ENCODE measurements at places on chromosomes 4 and X. TPM values are rescaled to one million over a fixed set of nuclear protein-coding genes. Genes with fewer than 3 reads are reported as not detected.

DNA sequence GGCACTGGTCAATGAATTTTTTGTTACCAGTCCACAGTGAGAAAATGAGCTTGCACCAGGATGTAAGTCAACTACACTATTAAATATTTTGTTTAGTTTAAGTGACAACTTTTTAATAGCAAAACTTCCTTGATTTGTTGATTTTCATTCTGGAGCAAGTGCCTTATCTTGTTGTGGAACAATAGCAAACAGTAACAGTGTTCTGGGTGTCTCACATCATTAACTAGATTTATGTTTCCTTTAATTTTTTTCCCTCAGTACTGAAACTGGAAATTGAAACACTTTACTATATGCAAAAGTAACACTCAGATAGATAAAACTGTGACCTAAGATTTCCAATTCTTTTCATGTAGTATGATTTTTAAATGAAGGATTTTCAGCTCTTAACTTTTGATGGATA is 80.1 kb downstream of the GALNT7 start:
- no peaks in the 10 kb centered on the region for H3K36me3 ChIP-seq
- no peak overlapping the region for H3K27ac ChIP-seq
- no peak overlapping the region for H3K4me3 ChIP-seq
- no peaks in the 10 kb centered on the region for H3K4me1 ChIP-seq
- DNase-seq: no peak
- no peaks in the 10 kb centered on the region for H3K27me3 ChIP-seq

GRCh38 chr4:73479323-73479722 is 2.2 kb upstream of the AFM start:
- H3K4me1 ChIP-seq: no peaks in the 10 kb centered on the region
- H3K36me3 ChIP-seq: no peaks in the 10 kb centered on the region
- DNase-seq: no peak
- H3K27me3 ChIP-seq: no peaks in the 10 kb centered on the region
- no peak overlapping the region for H3K4me3 ChIP-seq
- no peak overlapping the region for H3K27ac ChIP-seq

DNA sequence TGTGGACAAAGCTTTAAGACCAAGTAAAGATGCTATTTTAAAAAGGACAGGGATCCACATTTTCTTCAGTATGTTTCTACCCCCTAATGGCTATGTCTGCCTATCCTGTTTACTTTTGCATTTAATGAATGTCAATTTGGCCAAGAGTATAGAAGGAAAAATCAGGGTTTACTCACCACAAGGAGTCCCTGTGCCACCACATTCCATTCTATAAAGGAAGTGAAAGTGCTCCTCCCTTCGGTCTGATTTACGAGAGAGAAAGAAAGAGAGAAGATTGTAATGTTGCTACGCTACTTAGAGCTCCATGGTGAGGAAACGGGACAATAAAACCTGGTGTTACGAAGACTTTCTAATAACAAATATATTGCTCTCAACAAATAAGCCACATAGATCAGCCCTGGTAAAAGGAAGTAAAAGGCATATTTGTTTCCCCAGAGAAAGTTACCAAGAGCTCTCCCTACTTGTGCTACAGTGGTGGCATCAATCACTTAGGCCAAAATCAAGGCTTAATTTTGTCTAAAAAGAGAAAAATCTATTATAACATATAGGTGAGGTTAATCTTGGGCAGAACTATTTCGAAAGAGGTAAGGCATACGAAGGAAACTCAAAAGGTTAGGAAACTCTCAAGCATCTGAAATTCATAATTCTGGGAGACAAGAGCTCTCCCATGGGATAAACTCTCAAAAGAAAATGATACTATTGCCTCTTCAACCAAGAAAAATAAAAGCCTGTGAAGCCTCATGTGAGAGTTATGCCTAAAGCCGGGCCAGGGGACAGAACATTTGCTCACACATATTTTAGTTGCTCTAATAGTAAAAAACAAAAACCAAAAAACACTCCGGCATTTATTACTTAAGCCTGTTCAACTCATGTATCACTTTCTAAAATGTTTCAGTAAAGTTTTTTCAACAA is 29.5 kb downstream of the TAPT1 start:
- no peak for DNase-seq
- no peaks in the 10 kb centered on the region for H3K27me3 ChIP-seq
- H3K4me3 ChIP-seq: peak overlapping the region; percentile 84
- H3K27ac ChIP-seq: no peak overlapping the region
- no peaks in the 10 kb centered on the region for H3K4me1 ChIP-seq
- H3K36me3 ChIP-seq: no peaks in the 10 kb centered on the region

- DNase-seq: no peak
- H3K27ac ChIP-seq: no peak overlapping the region
- H3K4me3 ChIP-seq: no peak overlapping the region
- H3K27me3 ChIP-seq: no peaks in the 10 kb centered on the region
- no peaks in the 10 kb centered on the region for H3K36me3 ChIP-seq
- no peaks in the 10 kb centered on the region for H3K4me1 ChIP-seq
Measured at GRCh38 chr4:7937006-7937405, 2.7 kb downstream of the AFAP1 start.

- no peaks in the 10 kb centered on the region for H3K4me1 ChIP-seq
- no peak for DNase-seq
- H3K27ac ChIP-seq: no peak overlapping the region
- no peaks in the 10 kb centered on the region for H3K27me3 ChIP-seq
- no peak overlapping the region for H3K4me3 ChIP-seq
Measured at GRCh38 chr4:159384632-159385031, 281.8 kb downstream of the RAPGEF2 start.

DNA sequence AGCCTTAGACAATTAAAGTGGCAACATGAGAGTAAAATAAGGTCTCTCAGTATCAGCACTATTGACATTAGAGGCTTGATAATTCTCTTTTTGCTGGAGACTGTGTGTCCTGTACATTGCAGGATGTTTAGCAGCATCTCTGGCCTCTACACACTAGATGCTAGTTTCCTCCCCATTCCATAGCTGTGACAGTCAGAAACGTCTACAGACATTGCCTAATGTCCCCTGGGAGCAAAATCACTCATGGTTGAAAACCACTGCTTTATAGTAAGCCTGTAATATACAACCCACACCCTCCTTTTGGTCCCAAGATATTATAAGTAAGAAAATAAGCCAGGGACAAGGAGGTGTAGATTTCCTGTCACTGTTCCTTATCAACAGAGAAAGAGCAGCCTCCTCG is 166.0 kb downstream of the FRMPD4 start:
- no peaks in the 10 kb centered on the region for H3K4me1 ChIP-seq
- no peak overlapping the region for H3K4me3 ChIP-seq
- H3K27ac ChIP-seq: no peak overlapping the region
- H3K36me3 ChIP-seq: no peaks in the 10 kb centered on the region
- no peak for DNase-seq

DNA sequence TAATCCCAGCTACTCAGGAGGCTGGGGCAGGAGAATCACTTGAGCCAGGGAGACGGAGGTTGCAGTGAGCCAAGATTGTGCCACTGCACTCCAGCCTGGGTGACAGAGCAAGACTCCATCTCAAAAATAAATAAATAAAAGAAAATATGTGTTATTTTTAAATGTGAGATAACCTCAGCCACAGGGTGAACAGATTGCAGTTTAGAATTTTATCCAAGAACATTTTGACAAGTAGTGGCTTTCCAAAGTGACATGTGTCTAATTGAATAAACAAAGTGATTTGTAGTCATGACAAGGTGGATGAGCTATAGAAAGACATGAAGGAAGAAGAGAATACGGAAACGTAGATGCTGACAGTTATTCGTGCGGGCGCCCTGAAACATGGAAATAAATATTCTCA is 176.1 kb downstream of the DCTD start:
- no peaks in the 10 kb centered on the region for H3K27me3 ChIP-seq
- no peaks in the 10 kb centered on the region for H3K36me3 ChIP-seq
- H3K27ac ChIP-seq: no peak overlapping the region
- no peak overlapping the region for H3K4me3 ChIP-seq
- DNase-seq: no peak

DNA sequence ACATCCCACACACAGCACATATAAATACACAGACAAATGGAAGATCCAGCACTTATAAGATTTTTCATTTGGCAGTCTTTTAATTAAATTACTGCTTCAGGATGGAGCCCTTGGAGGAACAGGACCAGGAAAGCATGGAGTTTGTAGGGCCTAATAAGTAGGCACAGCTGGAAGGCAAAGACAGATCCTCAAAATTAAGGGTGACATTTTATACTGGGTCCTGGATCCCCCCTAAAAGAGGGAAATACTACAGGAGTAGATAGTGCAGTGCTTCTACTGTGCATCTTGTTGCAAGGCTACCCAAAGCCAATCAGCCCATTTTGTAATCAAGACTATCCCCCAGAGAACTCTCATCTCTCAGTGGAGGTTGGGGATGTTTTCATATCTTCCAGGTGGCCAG is 1860.7 kb upstream of the PCDH10 start:
- DNase-seq: no peak
- no peaks in the 10 kb centered on the region for H3K36me3 ChIP-seq
- H3K27me3 ChIP-seq: no peaks in the 10 kb centered on the region
- no peak overlapping the region for H3K27ac ChIP-seq
- H3K4me1 ChIP-seq: no peaks in the 10 kb centered on the region

DNA sequence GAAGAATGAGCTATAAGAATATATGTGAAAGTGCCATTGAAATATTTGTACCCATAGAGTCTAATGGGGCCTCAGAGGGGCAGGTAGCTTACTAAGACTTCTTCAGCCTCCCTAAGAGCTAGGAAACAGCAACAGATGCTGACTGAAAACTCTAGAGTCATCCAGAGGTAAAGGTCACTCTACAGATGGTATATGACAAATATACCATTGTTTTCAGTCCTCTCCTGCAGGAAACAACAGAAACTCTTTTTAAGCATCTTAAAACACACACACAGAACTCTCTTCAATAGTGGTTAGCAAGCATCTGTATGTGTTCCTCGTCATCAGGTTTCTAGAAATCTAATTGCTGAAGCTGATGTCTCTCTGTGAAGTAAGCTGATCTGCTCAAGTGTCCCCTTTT is 313.8 kb upstream of the GATB start:
- H3K27ac ChIP-seq: no peak overlapping the region
- no peaks in the 10 kb centered on the region for H3K27me3 ChIP-seq
- no peaks in the 10 kb centered on the region for H3K4me1 ChIP-seq
- H3K4me3 ChIP-seq: no peak overlapping the region
- H3K36me3 ChIP-seq: no peaks in the 10 kb centered on the region

GRCh38 chrX:9767375-9767774 is 1.7 kb upstream of the GPR143 start:
- no peaks in the 10 kb centered on the region for H3K4me1 ChIP-seq
- DNase-seq: no peak
- no peaks in the 10 kb centered on the region for H3K36me3 ChIP-seq
- H3K27me3 ChIP-seq: no peaks in the 10 kb centered on the region

Gene MAP9
- total RNA-seq: 16.2 TPM

Gene HELT
- total RNA-seq: not detected

Gene VCX2
- total RNA-seq: not detected

Gene VCX
- total RNA-seq: not detected

Gene TRIM61
- total RNA-seq: 0.81 TPM

Gene NUDT11
- 1.4 TPM for total RNA-seq

All from aorta (tissue), 5 donors.